ENCODE measurements at places on chromosomes 4 and X.
A peak's percentile ranks its signal among the peaks of the same experiment; 100 is the strongest.

DNA sequence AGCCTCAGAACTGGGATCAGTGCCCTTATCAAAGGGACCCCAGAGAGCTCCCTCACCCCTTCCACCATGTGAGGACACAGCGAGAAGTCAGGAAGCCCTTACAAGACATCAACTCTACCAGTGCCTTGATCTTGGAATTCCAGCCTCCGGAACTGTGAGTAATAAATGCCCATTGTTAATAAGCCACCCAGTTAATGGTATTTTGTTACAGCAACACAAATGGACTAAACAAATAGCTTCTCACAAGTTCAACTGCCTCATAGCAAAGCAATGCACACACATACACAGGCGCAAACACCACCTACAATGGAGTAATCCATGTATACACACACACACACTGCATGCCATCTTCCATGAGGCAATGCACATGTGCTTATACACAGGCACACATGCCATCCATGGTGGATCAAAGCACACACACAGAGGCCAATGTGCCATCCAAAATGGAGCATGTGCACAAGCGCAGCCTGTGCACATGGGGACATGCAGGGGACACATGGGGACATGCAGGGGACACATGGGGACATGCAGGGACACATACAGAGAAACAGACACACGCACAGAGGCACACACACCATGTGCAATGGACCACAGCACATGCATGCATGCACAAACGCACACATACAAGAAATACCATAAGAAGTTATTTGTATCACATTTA, 137.6 kb upstream of the TBL1X start:
- DNase-seq: no peak

DNA sequence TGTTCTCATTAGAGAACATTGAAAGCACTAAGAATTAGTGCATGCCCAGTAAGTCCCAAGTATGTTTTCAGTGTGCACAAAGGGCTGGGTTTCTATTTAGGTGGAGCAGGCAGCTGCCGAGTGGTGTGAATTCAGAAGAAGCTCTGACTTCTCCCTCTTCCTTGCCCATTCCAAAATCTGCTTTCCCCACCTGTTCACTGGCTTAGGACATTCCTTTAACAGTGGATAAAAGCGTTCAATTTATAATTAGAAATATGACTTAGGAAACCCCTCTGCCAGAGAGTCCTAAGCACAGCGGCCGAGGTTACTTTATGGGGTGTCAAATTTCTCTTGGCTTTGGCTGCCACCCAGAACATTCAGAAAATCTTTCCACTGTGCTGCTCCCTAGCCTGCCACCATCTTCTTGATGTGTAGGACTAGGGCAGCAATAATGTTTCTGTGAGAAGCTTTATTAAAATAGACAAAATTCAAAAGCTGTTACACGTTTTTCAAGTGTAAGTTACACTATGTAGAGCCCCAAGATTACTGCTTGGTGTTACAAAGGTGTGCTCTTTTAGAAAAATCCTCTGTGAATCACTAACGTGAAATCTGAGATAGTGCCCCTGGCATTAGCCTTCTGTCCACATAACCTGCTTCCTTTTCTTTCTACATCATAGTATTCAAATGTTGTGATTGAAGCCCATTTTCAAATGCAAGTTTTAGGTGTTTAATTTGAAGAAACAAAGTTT, 191.6 kb upstream of the ANKRD50 start:
- no peak for DNase-seq

- DNase-seq: no peak
These were observed 139.3 kb downstream of the RNF150 start for GRCh38 chr4:140994015-140994414.

DNA sequence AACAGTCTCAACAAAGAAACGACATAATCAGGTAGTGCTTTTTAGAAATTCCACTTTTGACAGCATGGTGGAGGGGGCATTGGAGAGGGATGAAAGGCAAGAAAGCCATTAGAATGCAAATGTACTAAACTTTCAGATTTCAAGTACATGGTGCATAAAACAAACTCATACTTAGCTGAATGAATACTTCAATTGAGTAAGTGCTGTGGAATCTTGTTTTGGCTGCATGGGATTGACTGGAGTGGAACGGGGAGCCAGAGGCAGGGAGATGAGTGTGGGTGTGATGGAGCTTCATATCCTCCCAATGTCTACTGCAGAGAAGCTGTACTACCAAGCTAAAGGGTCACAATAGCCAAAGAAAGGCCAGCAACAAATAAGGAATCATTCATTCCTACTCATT, 52.4 kb downstream of the USP46 start:
- DNase-seq: no peak

DNA sequence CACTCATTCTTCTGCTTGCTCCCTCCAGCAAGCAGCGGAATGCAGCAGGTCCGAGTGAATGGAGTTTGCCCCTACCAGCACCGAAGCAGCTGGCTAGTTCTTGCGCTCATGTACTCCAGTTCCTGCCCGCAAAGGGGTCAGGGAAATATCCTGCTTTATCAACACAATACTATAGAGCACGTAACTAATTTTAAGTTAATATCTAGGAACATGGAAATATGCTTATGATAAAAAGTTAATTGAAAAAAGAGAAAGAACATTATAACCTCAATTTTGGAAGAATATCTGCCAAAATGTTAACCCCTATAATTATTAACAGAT, 195.6 kb downstream of the SNCA start:
- no peak for DNase-seq

DNA sequence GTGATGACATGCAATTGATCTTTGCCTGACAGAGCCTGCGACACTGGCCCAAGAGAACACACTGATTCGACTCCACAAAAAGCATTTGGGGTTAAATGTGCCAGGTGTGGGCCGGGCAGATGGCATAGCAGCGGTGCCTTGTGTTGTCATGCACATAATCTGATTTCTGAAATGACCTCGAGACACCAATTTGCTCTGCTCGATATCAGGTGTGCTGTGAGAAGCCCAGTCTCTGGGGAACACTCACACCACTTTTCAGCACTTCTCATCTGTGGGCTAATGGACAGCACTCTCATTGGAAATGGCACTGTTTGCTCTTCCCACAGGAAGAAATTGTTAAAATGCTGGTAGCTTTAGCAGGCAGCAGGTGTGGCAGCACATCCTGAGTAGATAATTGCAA, 738.3 kb upstream of the TENM3 start:
- no peak for DNase-seq

GRCh38 chrX:65674204-65674893, 6.9 kb downstream of the MSN start:
- DNase-seq: no peak

GRCh38 chr4:47383829-47384427, 79.6 kb downstream of the COMMD8 start:
- DNase-seq: peak; percentile 47

- no peak for DNase-seq
These were observed 56.2 kb downstream of the ADRA2C start for GRCh38 chr4:3822230-3822947.

DNA sequence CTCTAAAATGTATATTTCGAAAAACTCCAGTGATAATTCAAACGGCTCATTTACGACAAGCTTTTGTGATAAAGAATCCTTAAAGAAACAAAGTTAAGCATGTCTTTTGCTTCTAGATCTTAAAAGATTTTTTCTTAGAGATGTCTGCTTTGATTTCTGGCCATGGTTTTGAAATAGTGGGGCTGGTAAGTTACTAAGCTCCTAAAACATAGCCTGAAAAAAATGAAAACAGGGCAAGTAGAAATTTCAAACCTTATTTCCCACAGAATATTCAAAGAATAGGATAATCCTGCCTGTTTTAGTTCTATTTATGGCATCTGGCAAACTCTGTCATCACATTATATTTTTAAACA, 318.3 kb downstream of the ARHGAP24 start:
- DNase-seq: no peak

GRCh38 chr4:20359692-20360091, 108.0 kb downstream of the SLIT2 start:
- no peak for DNase-seq

- DNase-seq: peak; percentile 74
These were observed at the start of gene SRD5A3 for GRCh38 chr4:55345980-55346850. SRD5A3 (plus strand) TSS chr4:55346242; CDS start chr4:55346337, 95 bp downstream.

DNA sequence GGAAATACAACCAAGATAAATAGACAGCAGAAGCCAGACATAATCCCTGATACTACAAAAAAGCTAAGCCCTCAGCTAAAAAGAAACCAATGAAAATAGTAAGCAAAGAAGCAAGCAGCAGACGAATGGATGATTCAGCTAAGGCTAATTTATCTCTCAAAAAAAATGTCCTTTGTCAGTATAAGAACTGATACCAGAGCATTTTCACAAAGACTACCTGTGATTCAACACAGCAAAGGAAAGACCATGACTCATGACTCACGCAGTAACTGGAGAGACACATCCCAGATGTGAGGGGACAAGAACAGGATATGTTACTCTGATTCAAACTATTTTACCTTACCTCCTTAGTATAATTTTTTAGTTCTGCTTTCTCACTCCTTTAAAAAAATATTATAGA, 22.7 kb upstream of the TMPRSS11F start:
- no peak for DNase-seq

- DNase-seq: no peak
These were observed 25.2 kb downstream of the DDIT4L start for GRCh38 chr4:100164808-100165760.

DNA sequence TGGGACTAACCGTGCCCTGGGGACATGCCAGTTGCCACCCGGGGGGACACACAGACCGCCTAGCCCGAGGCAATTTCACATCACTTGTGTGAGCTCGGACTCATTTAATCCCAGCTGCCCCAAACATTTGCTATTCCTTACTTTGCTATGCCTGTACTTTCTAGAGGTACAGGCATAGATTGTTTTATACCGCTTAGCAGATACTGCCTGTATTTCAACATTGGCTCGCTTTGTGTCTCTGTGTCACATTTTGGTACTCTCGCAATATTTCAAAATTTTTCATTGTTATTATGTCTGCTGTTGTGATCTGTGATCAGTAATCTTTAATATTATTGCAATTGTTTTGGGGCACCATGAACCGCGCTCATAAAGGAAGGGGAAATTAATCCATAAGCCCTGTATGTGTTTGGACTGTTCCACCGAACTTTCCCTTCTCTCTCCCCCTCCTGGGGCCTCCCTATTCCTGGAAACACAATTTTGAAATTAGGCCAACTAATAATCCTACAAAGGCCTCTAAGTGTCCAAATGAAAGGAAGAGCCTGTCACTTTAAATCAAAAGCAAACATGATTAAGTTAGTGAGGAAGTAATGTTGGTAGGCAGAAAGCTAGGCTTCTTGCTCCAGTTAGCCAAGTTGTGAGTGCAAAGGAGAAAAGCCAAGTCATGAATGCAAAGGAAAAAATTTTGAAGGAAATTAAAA, 568 bp upstream of the CASP6 start:
- DNase-seq: no peak

- DNase-seq: no peak
These were observed 349.9 kb downstream of the PDHA2 start for GRCh38 chr4:96189761-96190160.

DNA sequence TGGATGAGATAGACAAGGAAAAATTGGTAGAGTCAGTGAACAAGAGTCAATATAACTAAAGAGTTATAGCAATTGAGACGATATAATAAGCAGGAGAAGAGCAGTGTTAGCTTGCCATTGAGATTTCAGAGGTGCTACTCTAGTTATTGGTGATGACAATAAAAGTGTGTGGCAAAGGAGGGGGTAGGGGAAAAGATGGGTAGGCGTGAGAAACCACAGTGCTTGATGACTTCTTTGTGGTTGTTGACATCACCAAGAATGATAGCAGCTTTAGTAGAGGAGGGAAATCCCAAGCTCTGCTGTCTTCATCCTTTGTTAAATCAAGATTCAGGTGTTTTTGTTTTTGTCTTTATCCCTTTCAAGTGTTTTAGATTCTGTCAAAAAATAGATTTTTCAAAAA, 179.9 kb upstream of the PPP3CA start:
- DNase-seq: no peak

DNA sequence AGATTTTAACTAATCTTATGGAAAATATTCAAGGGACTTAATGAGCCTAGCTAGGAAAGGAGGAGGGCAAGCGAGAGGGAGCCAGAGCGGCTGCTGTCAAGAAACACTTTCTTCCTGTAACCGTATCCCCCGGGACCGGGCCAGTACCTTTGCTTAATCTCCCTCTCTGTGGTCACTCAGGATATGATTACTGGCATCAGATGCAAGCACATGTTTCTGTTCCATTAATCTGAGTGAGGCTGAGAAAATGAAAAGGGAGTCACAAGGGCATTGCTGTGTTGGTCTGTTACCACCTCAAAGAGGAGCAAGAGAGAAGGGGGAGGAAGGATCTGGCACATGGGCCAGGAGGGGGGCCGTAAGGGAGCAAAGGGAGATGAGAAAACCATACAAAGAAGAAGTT, 356.7 kb upstream of the GATB start:
- no peak for DNase-seq

DNA sequence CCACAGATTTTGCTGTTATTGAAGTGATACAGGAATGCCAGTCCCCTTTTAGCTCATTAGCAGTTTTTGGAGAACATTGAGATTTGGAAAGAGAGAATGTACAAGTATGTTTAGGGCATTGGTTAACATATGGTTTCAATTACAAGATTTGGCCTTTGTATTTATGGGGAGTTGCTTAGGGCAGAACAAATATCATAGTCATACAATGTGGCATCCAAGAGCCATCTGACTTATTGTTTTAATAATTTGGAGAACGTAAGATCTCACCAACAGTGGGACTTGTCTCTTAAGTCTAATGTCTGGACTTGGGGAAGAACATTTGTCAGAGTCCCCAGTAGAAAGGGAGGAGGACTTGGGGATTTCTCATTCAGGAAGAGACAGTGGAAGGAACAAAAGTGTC, 166.1 kb downstream of the STK32B start:
- no peak for DNase-seq

GRCh38 chrX:134803551-134804183, 145.4 kb upstream of the PLAC1 start:
- DNase-seq: no peak

GRCh38 chr4:181822005-181822375, 421.2 kb upstream of the TENM3 start:
- no peak for DNase-seq

- no peak for DNase-seq
These were observed 12.8 kb downstream of the CYP4V2 start for GRCh38 chr4:186204103-186204559.

DNA sequence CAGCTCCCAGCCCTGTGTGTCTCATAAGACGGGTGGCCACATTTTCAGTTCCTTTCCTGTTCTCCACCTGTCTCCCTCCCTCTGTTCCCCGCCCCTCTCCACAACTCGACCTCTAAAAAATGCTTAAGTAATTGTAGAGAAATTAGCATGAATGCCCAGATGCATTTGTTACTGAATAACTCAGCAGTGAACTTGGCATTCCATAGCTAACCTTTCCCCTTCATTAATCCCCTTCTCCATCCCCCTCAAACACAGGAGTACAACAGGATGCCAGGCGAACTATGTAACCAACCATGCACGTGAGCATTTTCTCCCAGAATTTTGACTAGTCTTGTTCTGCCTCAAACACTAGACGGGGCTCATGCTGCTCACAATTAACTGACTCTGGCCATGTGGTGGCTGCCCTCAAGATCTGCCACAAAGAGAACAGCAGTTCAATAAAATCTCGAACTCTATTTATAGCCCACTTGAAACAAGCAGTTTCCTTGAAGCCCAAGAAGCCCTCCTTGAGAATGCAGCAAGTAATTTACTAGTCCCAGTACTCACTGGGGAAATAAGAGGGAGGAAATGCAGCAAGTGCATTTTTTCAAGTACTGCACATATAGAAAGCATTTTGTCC, 351.2 kb downstream of the ARHGAP24 start:
- DNase-seq: no peak
